NCI-H446 treated with DMSO at 0.1 percent for 48 hours (cell line): ENCODE measurements at places on chromosomes 3 and 15.

DNA sequence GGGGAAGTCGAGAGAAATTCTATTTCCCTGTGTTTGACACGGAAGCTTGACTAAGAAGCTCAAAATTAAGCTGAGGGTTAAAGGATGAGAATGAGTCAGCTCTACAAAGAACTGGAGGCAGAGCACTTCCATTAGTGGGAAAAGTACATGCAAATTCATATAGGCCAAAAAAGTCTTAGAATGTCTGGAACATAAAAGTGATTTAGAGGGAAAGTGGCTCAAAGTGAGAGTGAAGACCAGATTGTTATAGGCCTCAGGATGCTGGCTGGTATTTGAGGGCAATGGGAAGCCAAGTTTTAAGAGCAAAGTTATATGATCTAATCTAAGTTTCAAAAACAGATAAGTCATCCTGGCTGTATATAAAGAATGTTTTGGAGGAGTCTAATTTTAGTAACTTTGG is 857.3 kb downstream of the NAALADL2 start:
- no peak for DNase-seq

DNA sequence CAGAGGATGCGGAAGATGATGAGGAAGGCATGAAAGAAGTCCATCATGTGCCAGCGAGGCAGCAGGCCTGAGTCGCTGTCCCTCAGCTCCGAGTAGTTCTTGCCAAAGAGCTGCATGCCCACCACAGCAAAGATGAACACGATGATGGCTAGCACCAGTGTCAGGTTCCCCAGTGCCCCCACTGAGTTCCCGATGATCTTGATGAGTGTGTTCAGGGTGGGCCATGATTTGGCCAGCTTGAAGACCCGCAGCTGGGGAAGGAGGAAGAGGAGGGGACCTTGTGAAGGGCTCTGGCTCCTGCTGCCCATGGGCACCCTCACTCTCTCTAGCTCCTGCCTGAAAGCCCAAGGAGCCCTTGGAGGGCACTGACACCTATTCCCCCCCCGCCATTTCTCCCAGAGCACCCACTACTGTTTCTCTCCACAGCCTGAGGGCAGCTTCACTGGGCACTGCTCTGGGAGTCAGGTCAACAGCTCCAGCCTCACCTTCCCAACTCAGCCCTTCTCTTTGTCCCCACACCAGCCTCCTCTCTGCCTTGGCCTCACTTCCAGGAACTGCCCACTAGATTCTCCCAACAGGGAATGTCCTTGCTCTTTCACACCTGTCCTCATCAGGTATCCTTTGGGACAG is 63.6 kb downstream of the SCN5A start:
- DNase-seq: no peak

DNA sequence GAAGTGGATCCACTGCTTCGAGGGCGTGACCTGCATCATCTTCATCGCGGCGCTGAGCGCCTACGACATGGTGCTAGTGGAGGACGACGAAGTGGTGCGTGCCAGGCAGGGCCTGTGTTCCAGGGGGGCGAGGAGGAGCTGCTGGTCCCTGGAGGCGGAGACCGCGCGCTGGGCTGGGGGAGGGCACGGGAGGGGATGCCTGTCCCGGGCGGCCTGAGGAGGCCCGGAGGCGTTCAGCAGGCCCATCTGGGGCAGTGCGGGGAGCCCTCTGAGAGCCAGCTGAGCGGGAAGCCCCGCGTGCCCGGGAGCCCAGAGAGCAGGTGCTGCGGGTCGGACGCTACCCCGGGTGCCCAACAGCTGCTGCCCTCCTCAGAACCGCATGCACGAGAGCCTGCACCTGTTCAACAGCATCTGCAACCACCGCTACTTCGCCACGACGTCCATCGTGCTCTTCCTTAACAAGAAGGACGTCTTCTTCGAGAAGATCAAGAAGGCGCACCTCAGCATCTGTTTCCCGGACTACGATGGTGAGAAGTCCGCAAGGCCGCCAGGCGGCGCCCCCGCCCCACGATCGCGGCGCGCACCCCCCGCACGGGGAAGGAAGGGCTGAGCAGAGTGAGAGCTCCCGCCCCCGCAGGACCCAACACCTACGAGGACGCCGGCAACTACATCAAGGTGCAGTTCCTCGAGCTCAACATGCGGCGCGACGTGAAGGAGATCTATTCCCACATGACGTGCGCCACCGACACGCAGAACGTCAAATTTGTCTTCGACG is 2.9 kb downstream of the GNAT1 start:
- no peak for DNase-seq

- no peak for DNase-seq
Observed at GRCh38 chr3:149812165-149812605, 830 bp upstream of the RNF13 start.

GRCh38 chr3:143123353-143123984 is 3.9 kb downstream of the CHST2 start:
- DNase-seq: no peak

GRCh38 chr3:143278721-143279120 is 159.2 kb downstream of the CHST2 start:
- DNase-seq: no peak
